ENCODE measurements at places on chromosomes 13 and 19.

GRCh38 chr13:39685652-39686051, 30.2 kb downstream of the COG6 start:
- DNase-seq, result no peak

- no peak for DNase-seq
Measured at GRCh38 chr13:103961129-103961528, 894.9 kb upstream of the SLC10A2 start.

DNA sequence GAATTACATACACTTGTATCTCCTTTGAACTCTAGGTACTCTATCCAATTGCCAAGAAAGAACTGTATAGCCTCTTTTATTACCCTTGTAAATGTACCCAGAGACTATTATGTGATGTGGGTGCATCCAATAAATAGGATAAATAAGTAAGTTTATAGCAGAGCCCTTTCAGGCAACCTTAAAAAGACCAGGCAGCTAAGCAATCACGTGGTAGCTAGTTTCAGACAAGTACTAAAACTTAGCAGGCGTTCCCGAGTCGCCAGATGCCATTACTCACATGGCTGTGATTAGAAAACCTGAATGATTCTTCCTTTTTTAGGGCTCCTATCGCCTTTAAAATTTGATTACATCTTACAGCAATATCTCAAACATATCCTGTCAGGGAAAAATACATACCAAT, 1303.0 kb downstream of the EFNB2 start:
- no peak for DNase-seq

- no peak for DNase-seq
Measured at GRCh38 chr13:57346786-57347185, 179.8 kb downstream of the PRR20E start.

DNA sequence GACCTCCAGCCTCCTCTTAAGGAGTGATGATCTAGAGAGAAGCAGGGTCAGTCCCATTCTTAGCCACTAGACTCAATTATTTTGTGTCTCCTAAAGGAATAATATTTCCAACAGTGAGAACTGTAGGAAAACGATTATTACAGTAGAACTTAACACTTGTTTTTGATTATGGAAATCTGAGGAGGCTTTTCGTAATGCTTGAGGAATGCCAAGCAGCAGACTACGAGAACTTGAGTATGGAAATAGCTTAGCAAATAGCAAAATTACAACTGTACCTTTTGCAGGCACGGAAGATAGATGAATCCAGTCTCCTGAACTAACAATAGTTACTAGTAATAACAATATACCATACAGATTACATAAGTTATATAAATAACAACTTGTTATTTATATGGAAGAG, 12.2 kb downstream of the BRD4 start:
- DNase-seq, result no peak

DNA sequence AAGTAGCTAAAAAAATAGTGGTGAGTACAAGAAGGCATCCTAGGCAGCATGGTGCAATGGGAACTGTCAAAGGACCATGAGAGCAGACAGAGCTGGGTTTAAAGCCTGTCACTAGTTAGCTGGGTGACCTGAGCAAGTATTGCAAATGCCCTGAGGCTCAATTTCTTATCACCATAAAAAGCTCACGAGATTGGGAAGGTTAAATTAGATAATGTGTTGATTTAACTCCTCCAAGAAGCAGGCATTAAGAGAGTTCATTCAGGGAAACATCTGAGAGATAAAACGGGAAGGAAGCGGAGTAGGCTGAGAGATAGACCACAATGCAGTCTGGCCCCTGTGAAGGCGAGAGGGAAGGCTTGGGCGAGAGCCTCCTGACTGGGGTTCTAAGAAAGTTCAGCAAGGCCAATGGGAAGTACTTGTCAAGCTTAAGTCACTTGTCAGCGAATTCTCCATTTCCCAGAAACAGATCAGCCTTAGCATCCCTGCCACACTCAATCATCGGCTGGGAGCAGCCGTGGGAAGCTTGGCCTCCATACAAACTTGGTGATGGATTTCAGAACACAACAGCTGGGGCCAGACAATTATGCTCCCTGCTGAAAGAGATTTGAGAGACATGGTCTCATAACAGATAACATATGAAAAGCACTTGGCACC, 105.5 kb downstream of the POU4F1 start:
- DNase-seq, result no peak

GRCh38 chr13:70568571-70568970, 460.3 kb upstream of the KLHL1 start:
- no peak for DNase-seq

DNA sequence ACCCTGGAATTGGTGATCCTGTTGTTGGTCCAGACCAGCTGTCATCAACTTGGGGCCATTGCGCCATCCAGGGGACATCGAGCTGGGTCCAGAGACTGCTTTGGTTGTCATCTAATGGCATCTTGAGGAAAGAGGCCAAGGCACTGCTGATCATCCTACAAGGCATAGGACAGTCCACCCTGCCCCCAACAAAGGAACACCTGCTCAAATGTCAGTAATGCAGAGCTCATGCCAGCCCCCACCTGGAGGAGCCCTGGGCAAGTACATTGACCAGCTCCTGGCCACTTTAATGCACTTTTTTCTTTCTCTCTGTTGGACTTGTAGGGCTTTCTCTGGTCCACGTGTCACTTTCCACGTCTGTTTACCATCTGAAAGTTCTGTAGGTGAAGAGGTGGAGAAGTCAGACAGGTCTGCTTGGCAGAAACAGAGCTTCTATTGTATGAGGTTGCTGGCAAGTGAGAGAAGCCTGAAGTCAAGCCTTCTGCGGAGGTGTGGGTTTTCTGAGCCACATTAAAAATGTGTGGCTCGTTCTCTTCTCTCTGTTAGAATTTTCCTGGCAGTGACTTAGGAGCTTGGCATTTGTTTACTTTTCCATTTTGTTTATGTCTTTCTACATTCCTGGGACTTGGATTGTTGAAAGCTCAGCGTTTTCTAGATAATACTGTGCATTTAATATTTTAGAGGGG, 124.0 kb upstream of the RNF113B start:
- no peak for DNase-seq

GRCh38 chr19:41813911-41814310, 17.5 kb downstream of the CEACAM3 start:
- no peak for DNase-seq

Data from GM12892 (cell line).